ENCODE measurements at places on chromosomes 2 and 18.
A peak's percentile ranks its signal among the peaks of the same experiment; 100 is the strongest.

DNA sequence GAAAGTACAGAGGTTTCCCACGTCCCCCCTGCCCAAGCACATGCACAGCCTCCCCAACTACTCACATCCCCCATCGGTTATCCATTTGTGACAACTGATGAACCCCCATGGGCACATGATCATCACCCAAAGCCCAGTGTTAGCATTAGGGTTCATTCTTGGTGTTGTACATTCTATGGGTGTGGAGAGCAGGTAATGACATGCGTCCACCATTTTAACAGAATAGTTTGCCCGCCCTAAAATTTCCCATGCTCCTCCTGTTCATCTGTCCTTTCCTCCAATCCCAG lies 74.3 kb downstream of the LONRF2 start:
- no peak for DNase-seq

DNA sequence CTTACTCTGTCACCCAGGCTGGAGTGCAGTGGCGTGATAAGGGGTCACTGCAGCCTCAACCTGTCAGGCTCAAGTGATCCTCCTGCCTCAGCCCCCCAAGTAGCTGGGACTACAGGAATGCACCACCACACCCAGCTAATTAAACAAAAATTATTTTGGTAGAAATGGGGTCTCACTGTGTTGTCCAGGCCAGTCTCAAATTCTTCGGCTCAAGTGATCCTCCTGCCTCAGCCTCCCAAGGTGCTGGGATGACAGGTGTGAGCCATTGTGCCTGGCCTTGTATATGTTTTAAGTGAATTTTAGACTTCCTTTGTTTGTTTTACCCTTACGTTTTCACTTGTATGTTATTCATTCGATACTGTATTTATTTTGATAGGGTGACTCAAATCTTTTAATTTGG lies 34.7 kb upstream of the ITSN2 start:
- DNase-seq, result no peak

DNA sequence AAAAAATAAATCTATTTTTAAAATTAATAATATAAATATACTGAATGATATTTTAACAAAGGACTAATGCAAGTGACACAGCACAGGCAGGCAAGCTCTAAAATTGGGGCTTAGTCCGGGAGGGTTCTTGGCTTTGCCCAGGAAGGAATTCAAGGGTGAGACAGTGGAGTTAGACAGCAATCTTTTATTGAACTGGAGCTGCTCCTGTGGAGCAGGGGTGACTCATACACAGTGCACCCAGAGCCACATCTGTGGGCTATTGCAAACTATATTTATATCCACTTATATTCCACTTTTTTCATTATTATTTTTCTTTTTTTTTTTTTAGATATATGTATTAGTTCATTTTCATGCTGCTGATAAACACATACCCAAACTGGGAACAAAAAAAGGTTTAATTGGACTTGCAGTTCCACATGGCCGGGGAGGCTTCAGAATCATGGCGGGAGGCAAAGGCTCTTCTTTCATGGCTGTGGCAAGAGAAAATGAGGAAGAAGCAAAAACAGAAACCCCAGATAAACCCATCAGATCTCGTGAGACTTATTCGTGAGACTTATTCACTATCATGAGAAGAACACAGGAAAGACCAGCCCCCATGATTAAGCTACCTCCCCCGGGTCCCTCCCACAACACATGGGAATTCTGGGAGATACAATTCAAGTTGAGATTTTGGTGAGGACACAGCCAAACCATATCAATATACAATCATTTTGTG lies 437.1 kb downstream of the BCL11A start:
- DNase-seq, result no peak

DNA sequence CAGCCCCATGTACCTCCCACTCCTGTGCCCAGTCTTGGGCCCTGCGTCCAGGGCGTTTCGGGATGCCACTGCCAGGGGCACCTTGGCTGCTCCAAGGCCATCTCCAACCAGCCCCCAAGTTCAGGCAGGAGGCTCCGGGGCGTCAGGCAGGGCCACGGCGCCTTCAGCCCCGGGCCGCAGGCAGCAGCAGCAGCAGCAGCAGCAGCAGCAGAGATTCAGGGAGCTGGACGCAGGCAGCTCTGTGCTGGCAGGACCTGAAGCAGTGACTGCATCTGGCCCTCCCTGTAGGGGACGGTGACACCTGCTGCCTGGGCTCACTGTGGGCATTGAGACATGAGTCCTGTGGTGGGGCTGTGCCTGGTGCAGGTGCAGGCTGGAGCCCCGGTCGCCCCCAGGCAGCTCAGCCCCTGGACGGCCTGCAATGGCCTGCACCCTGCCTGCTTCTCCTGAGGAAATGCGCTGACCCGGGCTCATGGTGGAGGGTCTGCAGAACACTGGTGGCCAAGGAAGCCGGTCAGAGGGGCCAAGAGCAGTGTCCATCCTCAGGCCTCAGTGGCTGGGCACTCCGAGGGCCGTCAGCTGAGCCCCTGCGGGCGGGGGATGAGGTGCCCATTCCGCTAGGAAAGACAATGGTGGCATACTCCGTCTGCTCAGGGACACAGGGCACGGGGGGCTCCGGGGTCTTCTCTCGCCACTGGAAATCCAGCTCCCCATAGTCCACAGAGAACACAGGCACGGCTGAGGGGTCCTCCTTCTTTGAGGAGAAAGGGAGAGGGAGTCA lies 8.0 kb downstream of the PDCD1 start:
- no peak for DNase-seq

DNA sequence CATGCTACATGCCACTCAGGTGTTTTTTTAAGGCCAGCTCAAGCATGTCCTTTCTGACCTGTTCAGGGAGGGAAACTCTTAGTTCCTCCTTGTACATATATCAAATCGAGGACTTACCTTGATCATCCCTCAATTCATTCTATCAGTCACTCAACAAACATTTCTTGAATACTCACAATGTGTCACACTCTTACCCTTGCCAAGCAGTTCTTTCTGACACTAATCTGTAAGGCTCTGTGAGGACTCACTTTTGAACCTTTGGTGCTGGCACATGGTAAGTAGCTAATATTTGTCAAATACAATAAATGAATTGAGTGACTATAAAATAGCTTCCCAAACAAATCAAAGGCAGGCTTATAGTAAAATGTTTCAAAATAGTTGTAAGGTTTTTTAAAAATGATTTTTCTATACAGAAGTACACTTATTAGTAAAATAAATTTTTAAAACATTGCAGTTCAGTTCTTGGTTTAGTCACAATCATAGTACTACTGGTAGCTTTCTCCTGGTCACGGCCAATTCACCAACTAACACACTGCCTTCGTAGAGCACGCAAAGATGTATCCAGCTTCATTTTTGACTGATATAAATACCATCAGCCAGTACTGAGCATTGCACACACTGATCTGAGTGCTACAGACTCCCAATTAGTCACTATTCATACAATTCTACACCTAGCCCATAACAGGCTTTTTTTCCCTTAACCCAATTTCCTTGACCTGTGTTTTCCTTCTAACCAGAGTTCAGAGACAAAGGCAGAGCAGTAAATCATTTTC lies 50.9 kb downstream of the ZEB2 start:
- no peak for DNase-seq

- DNase-seq, result no peak
These were observed 240.0 kb downstream of the WDR7 start for GRCh38 chr18:56891116-56891515.

GRCh38 chr2:36432479-36432878 lies 76.9 kb downstream of the CRIM1 start:
- no peak for DNase-seq

- peak; percentile 29 for DNase-seq
These were observed 159.4 kb upstream of the FOSL2 start for GRCh38 chr2:28233164-28233676.

DNA sequence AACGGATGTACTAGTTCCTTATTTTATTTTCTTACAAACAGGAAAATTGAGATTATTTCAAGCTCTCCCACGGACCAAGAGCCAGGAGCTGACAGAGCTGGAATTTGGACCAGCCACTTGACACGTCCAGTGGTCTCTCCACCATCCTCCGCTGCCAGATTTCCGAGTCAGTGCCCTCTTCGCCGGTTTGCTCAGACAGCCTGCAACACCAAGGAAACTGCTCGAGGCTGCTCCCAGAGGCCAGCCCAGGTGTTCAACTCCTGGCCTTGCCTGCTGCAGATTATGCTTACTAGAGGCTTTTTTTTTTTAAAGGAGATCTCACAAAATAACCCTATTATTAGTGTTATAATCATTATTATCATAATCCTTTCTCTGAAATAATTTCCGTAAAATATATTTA lies 779.8 kb downstream of the RNF144A start:
- no peak for DNase-seq

GRCh38 chr18:27645929-27646328 lies 460.8 kb upstream of the CHST9 start:
- DNase-seq, result no peak

DNA sequence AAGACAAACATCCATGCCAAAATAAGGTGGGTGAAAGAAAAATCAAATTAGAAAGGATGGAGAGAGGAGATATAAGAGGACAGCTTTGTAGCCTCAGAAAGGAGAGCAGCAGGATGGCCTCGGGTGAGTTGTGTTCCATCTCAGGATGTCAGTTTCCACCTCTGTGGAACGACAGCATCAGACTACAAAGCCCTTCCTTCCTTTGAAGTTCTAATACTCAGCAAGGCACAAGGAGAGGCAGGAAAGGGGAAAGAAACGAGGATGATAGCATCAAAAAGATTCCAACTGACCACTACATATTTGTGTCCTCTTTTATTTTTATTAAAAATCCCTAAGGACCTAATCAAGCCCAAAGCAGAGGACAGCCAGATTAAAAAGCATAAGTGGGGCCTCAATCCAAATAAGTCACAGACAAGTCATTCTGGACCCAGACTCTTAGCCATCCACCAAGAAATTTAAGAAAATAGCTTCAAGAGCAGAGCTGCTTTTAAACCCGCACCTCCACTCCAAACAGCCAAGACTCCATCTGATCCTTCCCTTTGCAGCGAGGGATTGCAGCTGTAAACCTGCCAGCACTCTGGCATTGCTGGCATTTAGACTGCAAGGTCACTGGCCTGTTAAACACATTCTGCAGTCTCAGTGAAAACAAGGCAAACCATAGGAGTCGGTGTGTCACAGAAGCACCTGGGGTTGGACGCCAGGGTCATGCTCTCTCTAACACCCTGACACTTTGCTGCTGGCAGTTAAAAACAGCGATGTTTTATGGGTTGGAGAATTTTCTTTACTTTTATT lies 314.5 kb upstream of the CHAC2 start:
- peak; percentile 33 for DNase-seq

DNA sequence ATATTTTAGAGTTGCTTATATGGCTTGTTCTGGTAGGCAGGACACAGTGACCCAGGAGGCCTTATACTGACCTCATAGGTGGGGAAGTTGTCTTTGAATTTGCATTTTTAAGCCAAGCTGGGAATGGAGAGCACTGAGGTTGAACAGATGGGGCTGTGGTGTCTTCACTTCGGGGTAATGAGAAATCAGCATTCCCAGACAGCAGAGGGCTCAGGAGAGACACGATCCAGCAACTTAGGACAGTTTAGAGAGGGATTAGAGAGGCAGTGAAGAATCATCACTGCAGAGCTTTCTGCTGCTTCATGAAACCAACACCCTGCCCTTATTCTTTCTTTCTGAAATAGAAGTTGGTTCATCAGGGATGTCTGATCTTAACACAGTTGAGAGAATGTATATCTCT lies 202.4 kb downstream of the TDRD15 start:
- DNase-seq, result no peak

GRCh38 chr2:138853761-138854160 lies 73.6 kb upstream of the NXPH2 start:
- DNase-seq, result no peak

DNA sequence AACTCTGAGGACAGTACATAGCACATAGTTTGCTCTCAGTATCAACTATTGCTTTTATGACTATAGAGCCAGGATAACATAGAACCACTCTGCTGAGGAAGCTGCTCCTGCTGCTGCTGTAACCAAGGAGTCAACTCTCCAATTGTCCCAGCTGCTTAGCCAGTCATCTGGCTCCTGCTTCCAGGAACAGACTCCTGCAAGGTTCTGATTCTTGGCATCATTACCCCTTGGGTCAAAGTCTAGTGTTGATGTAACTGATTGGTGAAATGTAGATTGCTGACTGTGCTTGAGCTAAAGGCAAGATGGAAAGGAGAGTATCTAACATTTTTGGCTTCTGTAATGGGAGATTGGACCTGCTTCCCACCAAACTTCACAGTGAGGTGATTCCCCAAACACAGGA lies 261.9 kb upstream of the FSHR start:
- no peak for DNase-seq

DNA sequence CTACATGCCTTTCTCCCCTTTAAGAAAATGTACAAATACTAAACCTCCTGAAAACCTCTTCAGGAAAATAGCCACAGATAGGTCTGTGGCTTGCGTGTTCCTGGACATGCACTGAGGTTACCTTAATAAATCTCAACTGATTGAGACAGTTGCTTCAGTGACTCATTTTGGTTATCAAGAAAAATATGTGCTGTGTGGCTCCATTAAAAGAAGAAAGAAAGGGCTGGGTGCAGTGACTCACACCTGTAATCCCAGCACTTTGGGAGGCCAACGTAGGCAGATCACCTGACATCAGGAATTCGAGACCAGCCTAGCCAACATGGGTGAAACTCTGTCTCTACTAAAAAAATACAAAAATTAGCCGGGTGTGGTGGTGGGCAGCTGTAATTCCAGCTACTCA lies 27.1 kb downstream of the CREG2 start:
- DNase-seq, result no peak

DNA sequence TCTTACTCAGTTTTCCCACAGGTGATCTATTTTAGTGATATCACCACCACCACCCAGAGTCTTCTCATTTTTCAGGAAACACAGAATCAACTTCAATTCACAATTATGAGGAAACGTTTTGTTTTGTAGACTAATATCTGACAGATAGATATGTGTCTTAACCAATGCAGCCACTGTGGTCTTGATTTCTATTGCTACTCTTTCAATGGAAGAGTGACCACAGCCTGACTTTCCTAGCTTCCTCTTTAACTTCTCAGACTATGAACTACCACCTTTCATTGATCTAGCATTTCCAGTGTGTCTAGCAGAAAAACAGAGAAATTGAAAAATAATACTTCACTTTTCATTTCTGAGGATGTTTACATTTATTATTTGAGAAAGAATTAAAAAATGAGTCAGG lies 20.5 kb downstream of the ADAM17 start:
- DNase-seq, result no peak

DNA sequence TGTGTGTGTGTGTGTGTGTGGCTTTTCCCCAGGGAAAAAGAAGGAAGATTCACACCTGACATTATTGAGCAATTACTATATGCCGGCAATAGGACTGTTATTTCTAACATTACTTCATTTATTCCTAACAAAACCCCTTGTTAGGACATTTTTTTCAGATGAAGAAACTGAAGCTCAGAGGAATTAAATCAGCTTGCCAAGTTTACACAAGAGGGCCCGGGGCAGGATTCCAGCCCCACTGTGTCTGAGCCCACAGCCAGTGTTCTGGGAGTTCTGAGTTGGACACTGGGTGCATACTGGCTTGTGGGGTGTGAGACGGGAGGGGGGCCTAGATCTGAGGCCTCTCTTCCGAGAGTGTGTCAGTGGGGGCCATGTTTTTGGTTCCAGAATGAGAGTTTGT lies 9.9 kb downstream of the TOGARAM2 start:
- no peak for DNase-seq

All from tongue (tissue), 3 donors.